ENCODE measurements at places on chromosomes 11 and 22.

DNA sequence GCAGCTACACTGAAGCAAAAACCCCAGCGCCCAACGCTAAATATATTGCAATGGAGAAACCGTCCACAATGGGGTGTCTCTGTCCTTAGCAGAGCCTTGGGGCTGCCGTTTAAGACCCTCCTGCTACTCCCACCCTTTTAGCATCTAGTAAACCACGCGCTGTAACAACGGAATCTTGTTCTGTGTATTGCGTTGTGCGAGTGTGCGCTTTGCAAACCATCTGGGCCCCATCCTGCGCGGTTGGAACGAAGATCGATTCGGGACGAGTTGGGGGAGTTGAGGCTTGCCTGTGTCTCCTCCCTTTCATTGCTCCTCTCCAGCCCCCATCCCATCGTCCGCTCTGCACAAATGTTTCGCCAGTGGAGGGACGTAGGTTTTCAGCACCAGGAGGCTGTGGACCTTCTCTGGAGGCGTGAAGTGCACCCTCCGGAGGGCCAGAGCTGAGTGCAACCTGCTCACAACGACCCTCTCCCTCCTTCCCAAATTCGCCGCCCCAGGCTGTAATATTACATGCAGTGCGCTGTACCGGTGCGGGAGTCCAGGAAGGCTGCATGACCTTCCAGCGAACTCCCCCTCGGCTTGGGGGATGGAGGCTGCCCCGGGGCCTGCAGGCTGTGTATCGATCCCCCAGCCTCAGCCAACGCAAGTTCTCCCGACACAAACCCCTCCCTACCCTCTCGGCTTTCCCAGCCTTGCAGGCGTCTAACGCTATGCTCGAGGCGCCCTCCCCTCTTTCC, 1.6 kb upstream of the KMT2A start:
- no peak for DNase-seq

DNA sequence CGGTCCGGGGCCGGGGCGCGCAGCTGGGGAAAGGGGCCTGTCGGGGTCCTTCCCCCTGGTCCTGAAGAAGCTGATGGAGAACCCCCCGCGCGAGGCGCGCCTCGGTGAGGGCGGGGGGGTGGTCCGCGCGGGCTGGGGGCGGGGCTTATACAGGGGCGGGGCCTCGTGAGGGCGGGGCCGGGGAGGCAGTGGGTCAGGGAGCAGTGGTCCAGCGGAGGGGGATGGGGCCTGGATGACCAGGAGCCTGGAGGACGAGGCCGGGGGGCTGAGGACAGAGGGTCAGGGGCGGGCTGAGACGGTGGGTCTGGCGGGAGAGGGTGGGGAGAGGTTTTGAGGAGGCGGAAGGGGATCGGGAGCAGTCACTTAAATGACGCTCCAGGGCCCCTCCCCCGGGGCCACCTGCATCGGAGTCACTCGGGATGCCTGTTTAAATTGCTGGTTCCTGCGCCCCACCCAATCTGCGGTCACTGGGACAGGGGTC, 396 bp downstream of the TEF start:
- DNase-seq = no peak

DNA sequence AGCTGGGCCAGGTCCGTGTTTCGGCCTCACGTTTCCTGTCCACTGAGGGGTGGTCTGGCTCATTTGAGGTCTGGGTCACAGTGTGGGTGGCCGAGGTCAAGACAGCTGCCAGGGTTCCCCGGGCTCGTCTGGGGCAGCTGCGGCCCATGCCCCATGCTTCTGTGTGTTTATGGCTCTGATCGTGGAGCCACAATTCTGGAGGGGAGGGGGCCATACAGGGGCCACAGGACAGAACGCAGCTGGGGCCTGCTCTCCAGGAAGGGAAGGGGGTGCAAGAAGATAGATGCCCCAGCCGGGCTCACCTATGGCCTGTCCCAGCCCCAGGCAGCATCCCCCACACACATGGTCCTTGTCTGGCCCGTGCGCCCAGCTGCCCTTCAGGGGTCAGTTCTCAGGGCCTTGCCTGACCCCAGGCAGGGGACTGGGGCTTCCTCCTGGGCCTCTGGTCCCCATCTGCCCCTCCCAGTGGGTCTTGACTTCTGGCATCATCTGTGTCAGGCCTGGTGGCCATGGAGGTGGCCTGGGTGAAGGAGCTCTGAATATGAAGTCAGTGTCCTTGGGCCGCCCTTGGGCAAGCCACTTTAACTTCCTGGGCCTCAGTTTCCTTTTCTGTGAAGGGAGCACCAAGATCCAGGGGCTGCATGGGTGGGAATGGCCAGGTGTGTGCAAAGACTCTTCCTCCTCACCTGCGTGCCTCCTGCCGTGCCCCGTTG, 8.4 kb downstream of the TSPAN32 start:
- no peak for DNase-seq

DNA sequence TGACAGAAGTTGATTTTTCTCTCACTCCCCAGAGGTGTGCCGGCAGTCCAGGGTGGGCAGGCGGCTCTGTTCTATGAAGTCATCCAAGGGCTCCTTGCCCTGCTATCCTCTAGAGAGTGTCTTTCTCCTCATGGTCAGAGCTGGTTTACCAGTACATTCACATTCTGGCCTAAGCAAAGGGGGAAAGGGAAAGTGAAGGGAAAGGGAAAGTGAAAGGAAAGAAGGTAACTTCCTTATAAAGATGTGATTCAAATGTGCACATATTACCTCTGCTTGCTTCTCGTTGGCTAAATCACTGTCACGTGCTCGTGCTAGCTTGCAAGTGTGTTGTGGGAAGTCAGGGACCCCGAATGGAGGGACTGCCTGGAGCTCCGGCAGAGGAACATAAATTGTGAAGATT, 2.9 kb upstream of the HTATIP2 start:
- no peak for DNase-seq

Data from HS-27A (cell line).